Pons (tissue), 1 donor: ENCODE measurements at places on chromosomes 1 and 21.

DNA sequence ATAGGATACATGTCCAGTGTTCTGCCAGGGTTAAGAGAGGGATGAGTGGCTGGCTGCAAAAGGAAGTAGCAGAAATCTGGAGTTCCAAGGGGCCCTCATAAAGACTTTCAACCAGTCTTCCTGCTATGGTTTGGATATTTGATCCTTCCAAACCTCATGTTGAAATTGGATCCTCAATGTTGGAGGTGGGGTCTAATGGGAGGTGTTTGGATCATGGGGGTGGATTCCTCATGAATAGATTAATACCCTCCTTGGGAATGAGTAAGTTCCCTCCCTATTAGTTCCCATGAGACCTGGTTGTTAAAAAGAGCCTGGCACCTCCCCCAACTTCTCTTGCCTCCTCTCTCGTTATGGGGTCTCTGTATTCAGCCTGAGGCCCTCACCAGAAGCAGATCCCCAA lies 10.1 kb upstream of the GNG12 start:
- DNase-seq: no peak

DNA sequence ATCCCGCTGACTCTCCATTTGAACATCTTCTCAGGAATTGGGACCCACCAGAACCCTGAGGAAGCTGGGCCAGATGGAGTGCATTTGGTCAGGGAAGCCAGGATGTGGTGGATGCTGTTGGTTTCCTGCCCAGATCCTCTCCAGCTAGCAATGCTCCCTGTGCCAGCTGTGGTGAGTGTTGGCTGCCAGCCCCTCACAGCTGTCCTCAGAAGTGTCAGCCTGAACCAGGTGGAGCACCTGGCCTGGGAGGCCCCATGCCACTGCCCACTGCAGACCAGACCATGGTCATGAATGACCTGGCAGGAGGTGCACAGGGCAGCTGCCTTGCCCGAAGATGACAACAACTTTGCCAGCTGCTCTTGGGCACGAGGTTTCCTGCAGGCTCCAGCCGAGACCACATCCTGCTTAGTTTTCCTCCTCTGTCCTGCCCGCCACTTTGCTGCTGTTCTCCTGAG lies 54.4 kb downstream of the PRSS38 start:
- no peak for DNase-seq

DNA sequence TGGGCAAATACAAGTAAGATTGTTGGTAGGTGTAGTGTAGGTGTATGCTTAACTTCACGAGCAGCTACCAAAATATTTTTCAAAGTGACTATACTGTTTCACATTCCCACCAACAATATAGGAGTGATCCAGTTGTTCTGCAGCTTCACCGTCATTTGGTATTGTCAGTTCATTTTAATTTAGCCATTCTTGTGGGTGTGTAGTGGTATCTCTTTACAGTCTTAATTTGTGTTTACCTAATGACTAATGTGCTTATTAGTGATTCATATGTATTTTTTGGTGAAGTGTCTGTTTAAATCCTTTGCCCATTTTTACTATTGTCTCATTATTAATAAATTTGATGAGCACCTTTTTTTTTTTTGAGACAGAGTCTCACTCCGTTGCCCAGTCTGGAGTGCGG lies 35.4 kb downstream of the RCSD1 start:
- no peak for DNase-seq

DNA sequence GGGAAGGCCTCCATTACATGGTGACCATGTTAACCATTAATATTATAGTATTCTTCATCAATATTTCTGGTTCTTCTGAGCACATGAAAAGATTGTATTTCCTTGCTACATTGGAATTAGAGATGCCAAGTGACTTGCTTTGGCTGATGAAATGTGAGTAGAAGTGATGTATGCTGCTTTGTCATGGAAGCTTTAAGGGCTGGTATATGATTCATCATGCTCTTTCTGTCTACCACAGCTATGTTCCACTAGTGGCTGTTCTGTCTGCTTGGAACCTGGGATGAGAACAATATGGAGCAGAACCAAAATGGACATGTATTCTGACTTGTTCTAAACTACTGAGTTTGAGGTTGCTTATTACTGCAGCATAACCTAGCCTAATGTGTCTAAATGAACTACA lies 163.3 kb downstream of the TM2D1 start:
- DNase-seq: no peak

DNA sequence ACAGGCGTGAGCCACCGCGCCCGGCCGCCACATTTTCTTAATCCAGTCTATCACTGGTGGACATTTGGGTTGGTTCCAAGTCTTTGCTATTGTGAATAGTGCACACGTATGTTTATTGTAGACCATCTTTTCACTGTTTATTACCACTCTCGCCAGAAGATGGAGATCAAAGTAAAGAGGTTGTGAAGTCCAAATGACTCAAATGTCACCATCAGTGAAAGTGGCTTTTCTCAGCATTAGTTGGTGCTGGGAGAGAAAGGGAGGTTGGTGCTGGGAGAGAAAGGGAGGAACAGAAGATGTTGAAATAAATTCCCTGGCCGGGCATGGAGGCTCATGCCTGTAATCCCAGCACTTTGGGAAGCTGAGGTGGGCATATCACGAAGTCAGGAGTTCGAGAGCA lies 10.4 kb upstream of the UHMK1 start:
- DNase-seq: no peak

GRCh38 chr1:41800311-41800829 lies 118.4 kb downstream of the HIVEP3 start:
- DNase-seq: no peak

GRCh38 chr1:34847094-34847493 lies 12.5 kb downstream of the SMIM12 start:
- no peak for DNase-seq

DNA sequence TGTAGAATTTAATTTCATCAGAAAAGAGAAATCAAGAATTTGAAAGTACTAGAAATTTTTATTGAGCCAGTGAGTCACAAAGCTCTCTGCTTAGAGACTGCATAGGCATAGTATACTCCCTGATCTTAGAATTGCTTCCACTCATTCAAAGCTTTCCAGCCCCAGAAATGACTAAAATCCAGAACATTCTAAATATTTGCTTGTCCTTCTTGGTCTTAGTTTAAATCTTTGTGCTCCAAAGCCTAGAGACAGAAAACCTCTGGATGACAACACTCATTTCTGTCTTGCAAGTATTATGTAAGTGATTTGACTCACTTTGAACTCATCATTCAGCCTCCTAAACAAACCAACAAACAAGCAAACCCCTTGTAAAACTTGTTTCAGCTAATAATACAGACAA lies 74.2 kb downstream of the PTPRC start:
- DNase-seq: no peak
